ENCODE measurements at places on chromosomes 7 and 10.

- DNase-seq = peak; percentile 28
These were observed 16.6 kb downstream of the ZNF862 start for GRCh38 chr7:149854611-149855360.

- DNase-seq = no peak
These were observed 58.5 kb upstream of the UBE3C start for GRCh38 chr7:157080111-157080730.

DNA sequence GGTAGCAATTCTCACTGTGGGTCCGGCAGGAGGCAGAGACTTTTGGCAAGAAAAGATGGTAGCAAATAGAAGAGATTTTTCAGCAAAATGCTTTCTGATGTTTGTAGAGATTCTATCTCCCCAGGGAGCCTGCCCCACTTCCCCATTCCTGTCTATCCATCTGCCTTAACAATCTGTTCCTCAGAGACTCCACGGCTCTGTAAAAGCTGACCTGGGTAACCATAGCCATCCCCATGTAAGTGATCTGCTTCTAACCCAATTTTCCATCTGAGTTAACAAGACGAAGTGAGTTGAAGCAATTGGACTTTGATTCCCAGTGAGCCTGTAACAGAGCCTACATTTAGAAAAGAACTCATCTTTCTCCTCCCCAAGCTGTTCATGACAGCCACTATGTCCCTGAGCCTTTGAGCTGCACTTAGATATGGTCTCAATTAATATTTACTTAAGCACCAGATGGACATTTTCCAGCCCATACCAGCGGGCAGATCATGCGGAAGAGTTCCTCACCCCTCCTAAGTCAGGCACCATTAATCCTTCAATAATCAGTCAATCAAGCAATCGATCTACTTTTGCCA, 896.1 kb downstream of the CCSER2 start:
- DNase-seq = no peak

DNA sequence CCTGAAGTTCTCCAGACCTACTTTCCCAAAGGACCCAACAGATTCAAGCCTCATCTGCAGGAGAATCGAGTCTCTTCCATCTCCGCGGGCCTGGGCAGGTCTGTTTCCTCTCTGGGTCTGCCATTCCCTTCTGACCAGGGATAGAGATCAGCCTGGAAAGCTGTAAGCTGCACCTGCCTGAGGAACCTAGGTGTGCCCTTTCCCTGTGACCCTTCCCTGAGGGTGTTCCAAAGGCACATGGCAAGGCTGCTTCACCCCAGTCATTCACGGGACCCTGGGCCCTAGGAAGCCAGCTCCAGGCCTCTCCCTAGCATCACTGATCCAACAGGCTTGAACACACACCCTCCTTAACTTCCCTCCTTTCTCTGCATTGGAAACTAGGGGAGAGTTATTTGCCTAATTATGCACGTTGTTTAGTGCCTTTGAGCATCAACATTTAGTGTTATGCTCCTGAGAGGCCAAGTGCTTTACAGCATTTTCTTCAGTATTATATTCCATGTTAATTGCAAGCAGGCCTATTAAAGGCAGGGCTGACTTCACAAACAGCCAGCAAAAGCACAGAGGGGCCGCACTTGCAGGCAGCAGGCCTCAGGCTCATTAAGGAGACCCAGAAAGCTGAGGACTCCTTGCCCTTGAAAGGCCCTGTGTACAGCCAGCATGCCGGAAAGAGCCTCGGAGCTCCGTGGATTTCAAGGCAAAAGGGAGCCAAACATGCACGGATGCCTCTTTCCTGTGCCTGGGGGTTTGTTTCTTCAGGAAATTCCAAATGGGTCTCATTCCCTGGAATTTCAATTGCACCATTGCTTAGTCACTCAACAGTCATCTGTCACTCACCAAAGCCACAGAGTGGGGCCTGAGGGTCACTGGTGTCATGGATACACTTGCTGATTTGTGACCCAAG, 91.0 kb upstream of the FAM20C start:
- DNase-seq = no peak

DNA sequence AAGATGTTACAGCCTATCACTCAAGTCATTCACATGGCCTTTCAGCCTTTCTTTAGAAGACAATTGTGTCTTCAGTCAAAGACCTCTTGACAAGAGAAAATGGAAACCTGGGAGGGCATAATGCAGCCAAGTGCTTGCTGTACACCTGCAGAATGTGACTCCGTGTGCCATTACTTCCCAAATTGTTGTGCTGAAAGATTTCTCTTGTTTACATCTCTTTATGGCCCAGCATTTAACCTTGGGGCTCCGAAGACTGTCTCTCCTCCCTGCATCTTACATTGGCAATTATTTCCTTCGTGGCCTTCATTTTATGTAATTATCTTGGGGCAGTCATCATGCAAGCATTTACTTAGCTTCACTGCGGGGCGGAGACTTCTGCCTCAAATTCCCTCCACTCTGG, 287.0 kb downstream of the TCF7L2 start:
- no peak for DNase-seq

- no peak for DNase-seq
These were observed 80.6 kb upstream of the TBX20 start for GRCh38 chr7:35334506-35334905.

DNA sequence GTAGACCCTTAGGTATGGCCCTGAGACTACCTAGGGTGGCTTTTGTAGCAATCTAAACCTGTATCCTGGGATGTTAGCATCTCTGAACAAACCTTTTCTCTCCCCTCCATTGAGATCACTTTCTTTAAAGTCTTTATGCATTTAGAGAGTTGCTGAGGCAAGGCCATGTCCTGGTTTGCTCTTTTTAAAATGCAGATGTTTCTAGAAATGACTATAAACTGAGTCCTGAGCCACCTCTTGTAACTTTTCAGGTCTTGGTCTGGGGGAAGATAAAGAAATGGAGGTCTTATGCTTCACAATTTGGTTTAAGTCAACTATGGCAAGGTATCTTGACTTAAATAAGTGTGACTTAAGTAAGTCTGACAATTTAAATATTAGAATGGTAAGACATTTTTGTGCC, 78.0 kb downstream of the AUTS2 start:
- no peak for DNase-seq

- no peak for DNase-seq
These were observed 140.4 kb upstream of the GDF10 start for GRCh38 chr10:47159361-47160260.

DNA sequence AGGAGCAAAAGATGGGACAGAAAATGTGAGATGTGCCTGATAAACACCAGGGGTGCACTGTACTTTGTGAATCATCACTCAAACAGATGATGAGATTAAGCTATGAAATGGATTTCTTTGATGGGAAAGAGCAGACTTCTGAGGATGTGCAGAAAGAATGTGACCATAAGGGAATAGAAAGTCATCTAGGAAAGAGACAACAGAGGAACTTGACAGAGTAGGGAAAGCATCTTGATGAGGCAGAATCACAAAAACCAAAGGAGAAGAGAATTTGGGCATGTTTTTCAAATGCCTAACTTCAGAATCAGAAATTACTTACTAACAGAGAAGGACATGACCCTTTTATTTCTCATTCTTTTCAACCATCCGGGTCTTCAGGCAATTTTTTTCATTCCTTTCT, 82.4 kb upstream of the LRRTM3 start:
- no peak for DNase-seq

GRCh38 chr7:142158736-142159496, 47.4 kb downstream of the MGAM2 start:
- DNase-seq = no peak

DNA sequence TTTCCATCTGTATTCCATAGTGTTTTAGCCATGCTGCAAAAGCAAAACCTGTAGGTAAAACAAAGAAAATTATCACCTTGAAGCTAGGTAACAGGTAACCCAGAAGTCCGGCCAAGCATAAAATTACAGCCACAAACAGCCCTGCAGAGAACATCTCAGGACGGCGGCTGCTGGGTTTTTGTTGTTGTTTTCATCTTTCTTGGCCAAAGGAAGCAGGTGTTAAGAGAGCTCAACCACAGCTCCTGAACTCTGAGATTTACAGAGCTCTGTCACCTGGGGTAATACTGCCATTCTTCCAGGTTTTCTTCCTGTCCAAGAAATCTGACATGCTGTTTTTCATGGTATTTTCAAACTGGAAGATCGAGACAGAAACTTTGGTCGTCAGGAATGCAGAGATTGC, 847 bp upstream of the SCIN start:
- DNase-seq = no peak

GRCh38 chr7:67738958-67739357, 742.3 kb downstream of the TYW1 start:
- no peak for DNase-seq

- no peak for DNase-seq
These were observed 349.0 kb downstream of the TNS3 start for GRCh38 chr7:47232751-47233412.

DNA sequence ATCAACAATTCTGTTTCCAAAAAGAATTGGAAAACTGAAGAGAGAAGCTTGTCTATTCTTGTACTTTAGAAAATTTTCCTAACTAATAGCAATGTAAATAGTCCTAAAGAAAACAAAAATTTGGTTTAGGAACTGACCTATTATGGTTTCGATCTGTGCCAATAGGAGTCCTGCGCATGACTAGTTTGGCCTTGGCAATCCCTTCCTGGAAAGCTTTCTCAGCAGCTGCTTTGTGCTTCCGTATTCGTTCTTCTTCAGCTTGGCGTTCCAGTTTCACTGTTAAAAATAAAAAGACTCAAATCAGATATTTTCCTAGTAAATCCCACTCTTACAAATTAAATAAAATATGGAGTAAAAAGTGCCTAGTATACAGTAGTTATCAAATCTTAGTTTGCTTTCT, 36.6 kb downstream of the FZD9 start:
- no peak for DNase-seq

DNA sequence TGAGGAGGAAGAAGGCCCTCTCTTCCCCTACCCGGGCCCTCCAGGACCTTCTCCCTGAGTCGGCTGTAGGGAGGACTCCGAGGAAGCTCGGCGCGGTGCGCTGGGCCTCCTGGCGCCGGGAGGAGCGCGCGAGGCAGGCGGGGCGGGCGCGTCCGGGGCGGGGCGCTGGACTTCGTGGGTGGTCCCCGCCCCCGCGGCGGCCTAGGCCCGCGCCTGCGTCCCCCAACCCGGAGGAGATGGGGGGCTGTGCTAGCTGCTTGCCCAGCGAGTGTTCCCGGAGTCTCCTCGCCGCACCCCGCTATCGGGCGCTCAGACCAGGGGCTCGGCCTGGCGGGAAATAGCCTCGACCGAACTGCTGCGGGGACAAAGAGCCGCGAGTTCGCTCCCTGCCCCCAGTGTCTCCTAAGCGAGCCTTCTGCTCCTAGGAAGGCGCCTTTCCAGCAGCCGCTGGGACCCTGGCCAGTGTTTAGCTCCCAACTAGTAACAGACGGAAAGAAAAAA, 19.2 kb upstream of the SMO start:
- DNase-seq = no peak

DNA sequence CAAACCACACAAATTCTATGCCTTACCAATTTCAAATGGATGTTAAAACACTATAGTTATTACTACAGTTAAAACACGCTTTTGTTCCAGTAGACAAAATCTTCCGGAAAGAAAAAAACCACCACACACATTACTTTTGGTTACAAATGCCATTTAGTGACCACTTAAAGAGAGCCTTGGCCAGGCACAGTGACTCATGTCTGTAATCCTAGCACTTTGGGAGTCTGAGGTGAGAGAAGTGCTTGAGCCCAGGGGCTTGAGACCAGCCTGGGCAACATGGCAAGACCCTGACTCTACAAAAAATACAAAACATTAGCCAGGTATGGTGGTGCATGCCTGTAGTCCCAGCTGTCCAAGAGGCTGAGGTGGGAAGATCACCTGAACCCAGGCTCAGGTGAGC, 7.2 kb downstream of the TNPO3 start:
- DNase-seq = no peak

- no peak for DNase-seq
These were observed 443.2 kb downstream of the RPS24 start for GRCh38 chr10:78476844-78477243.

DNA sequence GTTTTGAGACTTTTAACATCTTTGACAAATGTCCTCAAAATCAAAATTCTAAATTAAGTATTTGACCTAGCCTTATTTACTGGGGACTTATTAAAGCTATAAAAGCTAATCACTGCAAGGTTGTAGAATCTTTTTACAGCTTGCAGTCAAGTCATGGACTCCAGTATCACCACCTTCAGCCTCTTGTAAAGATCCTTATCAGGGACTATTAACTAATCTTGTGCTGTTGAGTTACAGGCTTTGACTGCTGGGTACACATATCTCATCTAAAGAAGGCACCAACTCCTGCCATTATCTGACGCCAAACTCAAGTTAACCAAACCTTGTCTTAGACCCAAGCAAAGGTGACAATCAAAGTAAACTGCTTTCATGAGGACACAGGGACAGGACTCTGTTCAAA, 621.0 kb upstream of the IGFBP3 start:
- no peak for DNase-seq

- DNase-seq = no peak
These were observed 355.6 kb downstream of the RNLS start for GRCh38 chr10:88227342-88228018.

DNA sequence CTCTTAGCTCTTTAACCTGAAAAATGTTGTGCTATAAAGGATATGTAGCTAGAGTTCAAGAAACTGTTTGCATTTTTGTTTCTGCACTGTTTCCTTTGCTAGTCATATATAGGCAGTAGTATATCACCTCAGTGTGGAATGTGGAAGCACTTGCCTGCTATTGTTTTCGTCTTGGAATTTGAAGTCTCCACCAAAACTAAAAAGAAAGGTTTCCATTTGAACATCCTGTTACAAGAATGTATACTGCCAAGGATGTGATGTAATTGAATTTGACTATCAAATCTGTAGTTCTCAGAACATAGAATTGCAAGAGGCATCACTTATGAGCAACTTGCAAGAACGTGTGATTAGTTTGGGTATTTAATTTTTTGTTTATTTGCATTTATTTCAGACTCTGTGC, 51.1 kb upstream of the MEOX2 start:
- DNase-seq = no peak

DNA sequence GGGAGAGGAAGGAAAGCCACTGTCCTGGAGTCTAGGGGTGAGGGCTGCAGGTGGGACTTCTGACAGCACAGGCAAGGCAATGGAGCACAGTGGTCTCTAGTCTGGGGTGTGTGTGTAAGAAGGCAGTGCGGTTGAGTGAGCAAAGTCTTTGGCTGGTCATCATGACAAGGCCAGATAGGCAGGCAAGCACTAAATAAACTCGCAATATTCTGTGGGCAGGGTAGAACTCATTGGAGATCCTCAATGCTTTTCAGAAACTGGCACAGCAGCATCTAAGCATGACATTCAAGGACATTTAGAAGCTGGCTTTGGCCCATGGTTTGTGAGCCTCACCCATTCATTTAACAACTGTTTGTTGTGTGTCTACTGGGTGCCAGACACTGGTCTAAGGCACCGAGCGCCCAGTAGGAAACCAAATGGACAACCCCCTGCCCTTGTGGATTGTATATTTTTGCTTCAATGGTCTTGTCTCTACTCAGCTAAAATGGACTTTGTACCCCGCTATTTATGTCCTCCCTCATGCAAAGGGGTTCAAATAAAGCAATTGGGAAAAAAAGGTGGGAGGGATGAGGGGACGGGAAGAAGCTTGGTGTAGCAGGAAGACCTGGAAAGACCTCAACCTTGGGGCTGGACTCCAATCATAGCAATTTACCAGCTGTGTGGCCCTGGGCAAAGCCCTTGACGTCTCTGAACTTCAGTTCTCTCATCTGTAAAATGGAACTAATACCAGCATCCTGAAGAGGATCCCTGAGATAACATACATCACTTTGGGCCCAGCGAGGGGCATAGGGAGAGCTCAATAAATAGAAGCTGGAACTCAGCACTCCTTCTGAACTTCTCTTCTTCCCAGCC, 116.0 kb downstream of the NEURL1 start:
- DNase-seq = no peak

Measured in KBM-7 (cell line).